ENCODE measurements at places on chromosomes 1 and 21. TPM values are rescaled to one million over a fixed set of nuclear protein-coding genes. Genes with fewer than 3 reads are reported as not detected.

FOXO6 gene
- not detected for total RNA-seq

SPRR4 gene
- not detected for total RNA-seq

CFAP45 gene
- total RNA-seq, result 0.73 TPM

KRTAP12-2 gene
- not detected for total RNA-seq

FAM43B gene
- total RNA-seq, result 0.13 TPM
